ENCODE measurements at places on chromosomes 3 and 15. TPM values are rescaled to one million over a fixed set of nuclear protein-coding genes. Genes with fewer than 3 reads are reported as not detected.

DNA sequence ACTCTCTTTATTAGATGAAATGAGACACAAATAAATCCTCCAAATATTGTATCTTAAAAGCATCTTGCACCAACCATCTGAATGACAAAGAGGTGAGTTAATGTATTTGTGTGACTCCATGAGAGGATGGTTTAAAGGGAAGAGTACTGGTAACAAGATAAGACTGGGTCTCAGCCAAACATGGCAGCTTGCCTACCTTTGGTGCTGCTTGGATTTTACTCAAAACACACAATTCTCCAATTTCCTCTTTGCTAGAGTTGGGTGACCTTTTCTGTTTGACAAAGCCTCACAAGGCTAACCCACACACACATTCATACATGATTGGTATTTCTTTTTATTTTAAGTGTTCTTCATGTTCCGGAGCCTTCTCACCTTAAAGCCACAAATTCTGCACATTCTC lies 506.4 kb downstream of the FGF12 start:
- no peak for DNase-seq

GRCh38 chr3:53269888-53270880 lies 14.4 kb upstream of the TKT start:
- DNase-seq: peak; percentile 93

DNA sequence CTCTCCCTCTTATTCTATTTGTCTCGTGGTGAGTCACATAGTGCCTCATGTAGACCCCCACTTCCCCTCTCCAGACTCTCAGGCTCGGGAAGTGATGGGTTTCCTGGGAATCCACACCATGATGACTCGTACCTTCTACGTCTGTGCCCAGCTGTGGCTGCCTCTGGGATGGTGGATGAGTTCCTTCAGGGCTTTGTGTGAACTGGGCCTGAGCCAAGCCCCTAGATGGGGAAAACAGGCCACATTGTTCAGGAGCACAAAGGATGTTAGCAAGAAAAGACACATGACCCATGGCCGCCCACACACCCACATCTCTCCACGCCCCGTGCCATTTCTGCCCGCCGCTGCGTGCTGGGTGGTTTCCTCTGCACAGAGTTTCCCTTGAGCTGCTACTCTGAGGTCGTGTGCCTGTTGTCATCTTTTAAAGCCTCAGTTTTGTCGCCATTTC lies 10.5 kb downstream of the ISG20 start:
- DNase-seq: peak; percentile 61

DNA sequence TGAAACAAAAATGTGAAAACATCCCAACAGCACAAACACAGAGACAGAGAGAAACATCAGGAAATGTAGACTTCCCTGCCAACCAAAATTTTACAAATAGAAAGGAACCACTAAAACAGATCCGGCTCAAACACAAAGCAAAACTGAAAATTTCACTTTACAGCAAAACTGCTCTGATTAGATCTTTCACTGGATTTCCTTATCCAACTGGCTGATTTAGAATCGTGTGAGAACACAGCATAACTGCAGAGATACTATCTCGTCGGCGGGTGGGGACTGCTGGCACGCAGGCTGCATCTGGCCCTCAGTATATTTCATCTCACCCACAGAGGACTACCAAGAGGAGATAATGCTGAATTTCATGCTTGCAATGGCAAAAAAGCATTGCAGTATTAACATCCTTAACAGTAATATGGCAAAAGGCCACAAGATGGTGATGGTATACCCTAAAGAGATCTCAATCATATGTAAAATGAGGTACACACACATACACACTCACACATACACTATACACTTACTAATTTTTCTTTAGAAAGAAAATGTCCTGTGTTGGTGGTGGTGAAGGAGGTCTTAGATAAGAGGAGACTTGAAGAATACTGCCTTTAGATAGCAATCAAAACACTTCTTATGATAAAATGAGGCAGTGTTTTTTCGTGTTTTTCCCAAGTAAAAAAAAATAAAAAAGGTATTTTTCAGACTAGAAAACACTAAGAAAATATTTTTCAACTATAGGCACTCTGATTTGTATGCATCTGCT lies 10.6 kb upstream of the LEO1 start:
- DNase-seq: no peak

GRCh38 chr3:55164876-55165275 lies 237.0 kb upstream of the LRTM1 start:
- DNase-seq: no peak

Gene HYAL3
- total RNA-seq: 1.1 TPM

Gene LRRIQ4
- not detected for total RNA-seq

Gene SEMA3F
- 7.3 TPM for total RNA-seq
